ENCODE measurements at places on chromosomes 2 and 18.

GRCh38 chr18:12911025-12911928 lies 27.2 kb upstream of the PTPN2 start:
- DNase-seq = no peak

DNA sequence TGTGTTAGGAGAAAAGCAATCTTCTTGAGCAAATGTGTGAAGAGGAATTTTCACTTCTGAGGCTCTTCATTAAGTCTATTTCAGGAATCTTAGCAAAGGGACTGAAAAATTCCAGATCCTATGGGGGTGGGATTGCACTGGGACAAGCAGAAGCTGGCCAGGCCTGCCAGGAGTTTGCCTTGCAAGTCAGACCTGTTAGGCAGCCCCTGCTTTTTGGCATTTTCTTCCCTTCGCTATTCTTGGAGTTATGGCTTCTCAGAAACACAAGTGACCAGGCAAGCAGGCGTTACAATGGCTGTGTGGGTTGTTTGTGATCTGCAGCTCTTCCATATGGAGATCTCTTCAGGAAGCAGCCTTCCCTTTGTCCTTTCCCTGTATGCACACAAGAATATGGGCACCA lies 8.0 kb upstream of the CCDC85A start:
- no peak for DNase-seq

DNA sequence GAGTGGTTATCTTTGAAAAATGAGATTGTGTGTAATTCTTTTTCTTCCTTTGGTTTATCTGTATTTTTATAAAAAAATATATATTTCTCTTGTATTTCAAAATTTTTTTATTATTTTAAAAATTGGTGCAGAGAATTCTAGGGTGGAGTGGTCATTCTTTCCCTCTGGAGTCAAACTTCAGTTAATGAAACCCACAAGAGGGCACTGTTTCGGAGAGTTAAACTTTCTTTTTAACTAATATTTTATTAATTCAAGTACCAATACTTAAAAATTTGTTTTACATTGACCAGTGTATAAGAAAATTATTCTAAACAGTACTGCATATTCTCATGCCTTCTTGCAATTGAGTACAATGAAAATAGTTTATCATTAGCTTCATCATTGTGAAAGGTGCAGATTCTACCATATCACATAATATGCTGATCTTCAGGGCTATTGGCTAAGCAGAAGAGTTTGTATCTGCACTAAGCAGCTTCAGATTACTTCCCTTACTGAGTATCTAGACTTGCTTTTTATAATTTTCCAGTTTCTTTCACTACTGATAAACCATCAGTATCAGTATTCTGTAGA lies 50.1 kb downstream of the HS1BP3 start:
- DNase-seq = no peak

GRCh38 chr2:19247186-19247585 lies 111.2 kb downstream of the OSR1 start:
- DNase-seq = no peak

DNA sequence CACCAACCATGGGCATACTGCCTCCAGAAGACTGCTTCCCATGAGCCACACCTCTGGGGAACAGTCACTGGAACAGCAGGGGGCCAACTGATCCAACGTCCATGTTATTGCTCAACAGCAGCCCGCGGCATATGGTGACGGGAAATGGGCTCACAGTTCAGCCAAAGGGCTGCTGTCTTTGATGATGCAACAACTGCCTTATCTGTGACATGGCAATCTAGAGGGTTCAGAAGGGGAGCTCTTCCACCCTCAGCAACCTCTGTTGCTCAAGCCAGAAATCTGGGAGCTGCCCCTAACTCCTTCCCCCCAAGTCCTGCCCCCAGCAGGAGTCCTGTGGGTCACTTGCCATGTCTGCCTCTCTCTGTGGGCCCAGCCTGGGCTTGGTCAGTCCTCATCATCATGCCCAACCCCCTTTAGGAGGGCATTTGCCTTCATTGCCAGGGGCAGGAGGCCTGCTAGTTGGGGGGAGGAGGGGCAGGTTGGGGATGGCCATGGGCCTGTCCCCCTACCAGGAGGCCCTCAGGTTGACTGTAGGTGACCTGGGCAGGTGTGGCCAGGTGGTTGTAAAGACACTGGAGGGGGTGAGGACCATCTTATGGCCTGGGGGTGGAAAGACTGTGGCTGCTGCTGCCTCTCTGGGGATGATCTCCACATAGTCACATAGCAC lies 212.9 kb downstream of the CYP26B1 start:
- no peak for DNase-seq

DNA sequence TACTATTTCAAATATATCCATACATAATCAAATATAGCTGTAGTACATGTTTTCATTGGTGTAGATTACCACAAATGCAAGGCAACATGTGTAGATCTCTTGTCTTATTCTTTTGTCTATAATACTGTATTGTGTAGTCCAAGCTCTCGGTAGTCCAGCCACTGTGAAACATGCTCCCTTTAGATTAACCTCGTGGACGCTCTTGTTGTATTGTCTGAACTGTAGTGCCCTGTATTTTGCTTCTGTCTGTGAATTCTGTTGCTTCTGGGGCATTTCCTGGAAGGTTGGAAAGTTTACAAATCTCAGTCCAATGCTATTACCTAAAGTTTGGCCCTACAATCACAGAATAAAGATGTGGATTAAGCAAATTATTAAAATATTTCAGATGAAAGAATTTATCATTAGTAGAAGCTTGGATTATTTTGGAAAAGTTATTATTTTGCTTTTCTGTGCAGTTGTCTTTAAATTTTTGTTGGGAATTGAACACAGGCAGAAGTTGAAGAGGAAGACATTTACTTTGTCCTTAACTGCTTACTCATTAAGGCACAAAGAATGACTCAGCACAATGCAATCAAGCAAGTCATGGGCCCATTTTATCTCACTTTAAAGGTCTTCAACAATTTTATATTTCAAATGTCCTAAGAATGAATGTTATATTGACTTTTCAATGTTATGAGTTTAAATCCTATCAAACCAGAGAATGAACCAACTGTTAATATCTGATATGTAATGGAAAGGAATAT lies 103.4 kb upstream of the CAVIN2 start:
- no peak for DNase-seq

- DNase-seq = no peak
Observed at GRCh38 chr18:13206301-13206700, 12.3 kb upstream of the LDLRAD4 start.

DNA sequence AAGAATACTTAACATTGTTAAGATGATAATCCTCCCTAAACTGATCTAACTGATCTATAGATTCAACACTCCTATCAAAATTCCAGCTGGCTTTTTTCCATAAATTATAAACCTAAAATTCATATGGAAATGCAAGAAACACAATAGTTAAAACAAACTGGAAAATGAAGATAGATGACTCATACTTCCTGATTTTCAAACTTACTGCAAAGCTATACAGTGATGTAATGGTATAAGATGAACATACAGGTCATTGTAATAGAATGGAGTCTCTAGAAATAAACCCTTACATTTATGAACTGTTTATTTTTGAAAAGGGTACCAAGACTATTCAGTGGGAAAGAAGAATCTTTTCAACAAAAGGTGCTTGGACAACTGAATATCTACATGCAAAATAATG lies 32.3 kb downstream of the UBXN4 start:
- DNase-seq = no peak

DNA sequence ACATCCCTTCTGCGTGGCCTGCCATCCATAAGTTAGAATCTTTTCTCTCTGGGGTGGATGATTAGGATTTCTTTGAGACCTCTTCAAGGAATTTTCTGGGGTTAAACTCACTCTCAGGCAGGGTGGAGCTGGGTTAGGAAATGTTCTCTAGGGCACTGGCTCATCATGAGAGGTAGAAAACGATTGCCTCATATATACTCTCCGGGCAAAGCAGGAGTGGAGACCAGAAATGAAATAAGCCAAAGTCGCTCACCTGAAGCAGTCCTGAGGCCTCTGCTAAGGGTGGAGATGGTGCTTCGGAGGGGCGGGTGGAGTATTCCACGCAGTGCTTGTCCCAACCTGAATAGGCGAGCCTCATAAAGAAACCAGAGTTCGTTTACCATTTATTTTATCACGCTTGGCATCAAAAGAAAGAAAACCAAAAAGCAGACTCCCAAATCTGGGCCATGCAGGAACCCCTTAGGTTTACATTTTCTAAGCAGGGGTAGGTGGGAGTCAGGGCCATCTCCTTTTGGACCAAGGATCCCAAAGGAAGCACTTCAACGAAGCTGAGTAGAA lies 249.3 kb upstream of the MEIS1 start:
- DNase-seq = no peak

GRCh38 chr2:10882568-10882967 lies 29.2 kb upstream of the KCNF1 start:
- no peak for DNase-seq

- no peak for DNase-seq
Observed at GRCh38 chr2:109387778-109388469, 225.8 kb downstream of the SEPTIN10 start.

- DNase-seq = peak; percentile 6
Observed at GRCh38 chr18:8367217-8367988, 241.8 kb upstream of the RAB12 start.

GRCh38 chr2:192190474-192190873 lies 4.3 kb downstream of the TMEFF2 start:
- DNase-seq = no peak

- no peak for DNase-seq
Observed at GRCh38 chr2:28345619-28346018, 47.0 kb upstream of the FOSL2 start.

GRCh38 chr18:6382963-6383362 lies 31.7 kb downstream of the L3MBTL4 start:
- no peak for DNase-seq

- DNase-seq = no peak
Observed at GRCh38 chr2:45237850-45238542, 228.7 kb upstream of the SIX2 start.

- DNase-seq = no peak
Observed at GRCh38 chr2:238295144-238296112, 7.0 kb upstream of the PER2 start.

DNA sequence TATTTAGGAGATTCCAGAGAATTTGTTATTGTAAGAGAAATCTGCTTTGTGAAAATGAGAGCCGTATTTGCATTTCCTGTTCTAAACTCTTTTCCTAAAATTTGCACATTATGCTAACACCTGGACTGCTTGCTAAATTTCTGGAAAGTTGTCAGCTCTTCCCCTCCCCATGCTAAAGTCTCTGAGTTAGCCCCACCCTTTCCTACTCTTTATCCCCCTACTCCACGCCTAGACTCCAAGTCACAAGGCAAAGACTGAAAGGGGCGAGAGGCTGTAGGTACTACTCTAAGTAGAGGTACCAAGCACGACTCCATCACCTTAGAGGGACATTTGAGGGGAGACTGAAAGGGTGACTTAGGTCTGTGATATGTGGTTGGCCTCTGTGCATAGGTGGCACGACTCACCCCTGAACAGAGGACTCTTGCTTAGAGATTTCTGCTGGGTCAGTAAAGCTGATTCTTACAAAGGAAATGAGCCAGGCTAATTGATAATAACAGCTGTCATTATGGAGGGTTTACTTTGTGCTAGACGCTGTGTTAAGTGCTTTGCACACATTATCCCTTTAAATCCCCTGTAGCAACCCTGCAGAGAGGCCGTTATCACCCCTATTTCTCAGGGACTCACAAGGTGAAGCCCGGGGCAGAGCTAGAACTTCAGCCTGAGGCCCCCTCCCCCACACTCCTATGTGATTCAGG lies 373.5 kb downstream of the EN1 start:
- DNase-seq = no peak

DNA sequence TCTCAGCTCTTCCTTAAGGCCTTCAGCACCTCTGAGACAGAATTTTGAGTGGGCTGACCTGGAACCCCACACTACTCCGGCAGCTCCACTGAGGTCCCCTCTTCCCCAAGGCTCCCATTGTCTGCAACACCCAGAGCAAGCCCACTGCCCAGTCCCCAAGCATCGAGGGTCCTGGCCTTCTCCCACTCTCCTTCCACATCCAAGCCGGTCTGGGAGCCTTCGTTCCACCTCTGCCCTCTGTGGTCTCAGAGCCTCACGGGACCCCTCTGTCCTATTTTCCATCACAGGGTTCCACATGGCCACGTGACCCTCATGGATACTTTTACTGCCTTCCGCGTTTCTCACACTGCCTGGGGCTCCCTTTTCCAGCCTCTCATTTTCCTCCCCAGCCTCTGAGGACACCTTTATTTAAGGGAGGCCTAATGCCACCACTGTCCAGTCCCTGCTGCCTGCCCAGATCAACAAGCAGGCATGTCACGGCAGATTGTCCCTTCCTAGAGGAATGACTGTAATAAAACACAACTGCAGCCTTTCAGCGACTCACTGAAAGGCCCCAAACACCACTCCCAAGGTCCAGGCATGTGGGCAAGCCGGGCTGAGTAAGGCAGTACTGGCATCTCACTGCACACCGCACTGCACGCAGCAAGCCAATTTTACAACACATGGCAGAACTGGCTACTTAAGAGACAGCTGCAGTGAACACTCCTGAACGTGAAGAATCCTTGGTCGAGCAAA lies 7.9 kb upstream of the SALL3 start:
- DNase-seq = no peak

DNA sequence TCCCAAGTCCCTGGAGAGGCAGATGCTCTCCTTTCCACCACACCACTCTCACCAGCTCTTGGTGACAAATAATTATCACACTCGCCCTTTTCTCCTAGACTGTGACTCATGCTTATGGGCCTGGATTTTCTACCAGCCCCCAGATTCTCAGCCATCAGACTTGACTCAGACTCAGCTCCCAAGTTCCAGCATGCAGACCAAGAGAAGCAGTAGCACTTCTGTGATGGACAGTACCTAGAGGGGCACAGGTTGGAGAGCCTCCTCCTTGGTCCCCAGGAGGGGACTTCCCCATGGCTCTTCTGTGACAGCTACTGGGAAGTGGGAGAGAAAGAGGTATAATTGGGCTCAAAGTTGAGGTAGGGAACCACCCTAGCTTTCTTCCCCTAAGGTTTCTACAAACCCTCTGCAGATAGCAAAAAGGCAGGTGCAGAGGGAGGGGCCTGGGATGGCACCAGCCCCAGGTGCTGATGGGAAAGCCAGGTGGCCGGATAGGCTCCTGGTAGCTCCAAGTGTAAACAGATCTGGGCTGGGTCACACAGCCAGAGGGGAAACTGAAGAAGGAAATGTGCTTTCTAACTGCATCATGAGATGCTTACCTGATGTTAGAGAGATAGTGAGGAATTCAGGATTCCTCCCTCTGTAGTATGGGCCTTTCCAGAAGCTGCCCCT lies 4.1 kb downstream of the TCF23 start:
- no peak for DNase-seq

GRCh38 chr2:225739328-225739727 lies 339.8 kb downstream of the NYAP2 start:
- DNase-seq = no peak

DNA sequence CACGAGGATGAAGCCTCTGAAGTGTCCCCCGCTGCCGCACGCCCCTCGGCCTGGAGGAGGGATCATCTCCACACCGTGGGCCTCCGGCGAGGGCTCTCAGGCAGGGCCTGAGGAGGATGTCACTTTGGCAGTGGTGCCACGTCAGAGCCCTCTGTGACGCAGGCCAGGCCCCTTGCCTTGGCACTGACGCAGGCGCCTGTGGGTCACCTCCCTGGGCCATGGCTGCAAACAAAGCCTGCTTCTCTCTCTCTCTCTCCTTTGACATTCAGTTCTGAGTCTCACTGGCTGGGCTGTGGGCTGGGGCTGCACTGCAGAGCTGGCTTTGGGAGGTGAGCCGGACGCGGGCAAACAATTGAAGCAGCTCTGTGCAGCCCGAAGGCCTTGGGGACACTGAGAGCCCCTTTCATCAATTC lies 273.7 kb downstream of the TWIST2 start:
- DNase-seq = peak; percentile 72

- DNase-seq = no peak
Observed at GRCh38 chr18:8116341-8117005, 492.8 kb upstream of the RAB12 start.
